ENCODE measurements at places on chromosomes 2 and 18. TPM values are rescaled to one million over a fixed set of nuclear protein-coding genes. Genes with fewer than 3 reads are reported as not detected.
A peak's percentile ranks its signal among the peaks of the same experiment; 100 is the strongest.

The HOXD3 gene
- 5.2 TPM for total RNA-seq

DNA sequence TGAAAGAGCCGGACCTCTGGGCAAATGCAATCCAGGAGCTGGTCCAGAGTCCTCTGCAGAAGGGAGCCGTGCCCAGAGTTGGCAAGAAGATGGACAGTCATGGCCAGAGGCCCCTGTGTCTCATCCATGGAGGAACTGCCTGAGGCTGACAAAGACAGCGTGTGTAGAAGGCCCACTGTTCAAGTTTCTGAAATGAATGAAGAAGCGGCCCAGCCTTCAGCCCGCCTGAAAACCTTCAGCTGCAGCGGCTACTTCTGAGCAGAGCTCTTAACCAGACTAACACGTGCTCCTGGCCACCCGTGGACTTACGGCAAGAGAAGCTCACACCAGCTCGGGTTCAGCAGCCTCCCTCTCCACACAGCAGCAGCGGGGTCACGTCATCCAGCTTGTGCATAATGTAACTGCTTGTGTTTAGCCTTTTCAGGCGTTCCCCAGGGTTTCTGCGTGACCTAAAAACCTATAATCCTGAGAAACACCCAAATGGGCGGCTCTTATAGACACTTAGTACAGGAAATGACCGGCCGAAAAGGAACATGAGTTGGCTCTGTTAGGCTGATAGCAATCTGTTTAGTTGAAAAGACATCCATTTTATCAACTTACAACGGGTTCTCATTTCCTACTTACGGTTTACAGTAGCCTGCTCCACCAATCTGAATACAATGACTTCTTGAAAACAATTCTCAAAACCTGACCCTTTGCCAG lies at the start of gene FAM124B:
Gene FAM124B, minus strand, starts transcription at position 467 of the 702 bp plus-strand sequence. Its CDS starts 339 bp downstream, at position 128.
- DNase-seq, result peak; percentile 46

GRCh38 chr2:39735648-39736047 lies 43.4 kb downstream of the THUMPD2 start:
- DNase-seq, result no peak

- DNase-seq, result no peak
Observed at GRCh38 chr2:190679813-190680591, 31.1 kb downstream of the NAB1 start.

The SEPTIN10 gene
- total RNA-seq, result 140 TPM

The ARHGEF4 gene
- total RNA-seq, result 7.0 TPM
